ENCODE measurements at places on chromosomes 16 and 17. TPM values are rescaled to one million over a fixed set of nuclear protein-coding genes. Genes with fewer than 3 reads are reported as not detected.

- DNase-seq = no peak
These were observed at the start of gene MT1M for GRCh38 chr16:56632156-56632847. TSS of gene MT1M (plus strand) at chr16:56632659. CDS start at chr16:56632732, 73 bp downstream.

DNA sequence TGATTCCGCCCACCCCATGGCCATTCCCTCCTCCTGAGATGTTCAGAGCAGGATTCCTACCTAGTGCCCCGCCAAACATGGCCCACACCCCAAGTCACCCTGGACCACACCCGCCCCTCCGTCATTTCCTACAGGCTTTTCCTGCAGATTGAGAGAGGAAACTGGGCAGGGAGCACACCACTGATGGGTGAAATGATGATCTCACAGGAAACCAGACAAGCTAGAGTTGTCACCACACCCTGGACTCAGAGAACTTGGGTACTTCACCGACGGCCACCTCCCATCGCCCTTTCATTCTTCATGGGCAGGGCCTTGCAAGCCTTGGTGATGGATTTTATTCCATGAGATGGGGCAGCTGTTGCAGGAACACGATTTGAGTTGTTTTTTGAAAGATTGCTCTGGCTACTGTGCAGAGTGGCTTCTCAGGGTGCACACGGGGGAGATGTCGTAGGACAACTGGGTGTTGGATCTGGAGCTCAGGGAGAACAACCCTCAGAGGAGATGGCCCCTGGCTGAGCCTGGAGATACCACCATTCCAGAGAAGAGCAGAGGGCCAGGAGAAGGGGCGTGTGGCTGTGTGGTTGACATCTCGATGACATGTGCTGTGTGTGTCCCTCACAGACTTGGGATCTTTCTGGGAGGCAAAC is 7.4 kb upstream of the B9D1 start:
- DNase-seq = peak; percentile 35

- no peak for DNase-seq
These were observed 4.6 kb downstream of the TEN1 start for GRCh38 chr17:75983501-75984181.

DNA sequence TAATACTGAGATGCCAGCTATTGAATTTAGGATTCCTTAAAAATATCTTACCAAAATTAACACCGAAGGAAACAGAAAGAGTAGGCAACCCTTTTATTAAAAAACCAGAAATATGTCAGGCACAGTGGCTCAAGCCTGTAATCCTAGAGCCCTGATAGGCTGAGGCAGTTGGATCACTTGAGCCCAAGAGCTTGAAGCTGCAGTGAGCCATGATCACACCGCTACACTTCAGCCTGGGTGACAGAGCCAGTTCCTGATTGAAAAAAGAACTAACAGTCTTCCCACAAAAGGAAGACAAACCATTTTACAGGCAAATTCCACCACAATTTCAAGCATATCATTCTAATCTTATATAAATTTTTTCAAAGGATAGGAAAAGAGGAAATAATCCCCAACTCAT is 15.6 kb downstream of the SLFN12 start:
- no peak for DNase-seq

DNA sequence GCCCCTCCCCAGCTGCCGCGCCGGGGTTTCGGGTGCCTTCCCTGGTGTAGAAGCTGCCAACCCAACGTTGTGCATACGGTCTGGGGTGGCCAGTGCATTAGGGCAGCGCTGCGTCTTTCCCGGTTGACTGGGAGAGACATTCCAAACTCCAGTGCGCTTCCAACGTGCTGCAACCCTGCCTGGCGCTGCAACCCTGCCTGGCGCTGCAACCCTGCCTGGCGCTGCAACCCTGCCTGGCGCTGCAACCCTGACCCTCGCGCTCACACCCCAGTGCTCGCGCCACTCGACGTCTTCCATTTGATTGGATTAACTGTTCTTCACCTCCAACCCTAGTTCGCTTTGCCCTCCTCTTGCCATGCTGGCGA is 488 bp upstream of the HAP1 start:
- no peak for DNase-seq

DNA sequence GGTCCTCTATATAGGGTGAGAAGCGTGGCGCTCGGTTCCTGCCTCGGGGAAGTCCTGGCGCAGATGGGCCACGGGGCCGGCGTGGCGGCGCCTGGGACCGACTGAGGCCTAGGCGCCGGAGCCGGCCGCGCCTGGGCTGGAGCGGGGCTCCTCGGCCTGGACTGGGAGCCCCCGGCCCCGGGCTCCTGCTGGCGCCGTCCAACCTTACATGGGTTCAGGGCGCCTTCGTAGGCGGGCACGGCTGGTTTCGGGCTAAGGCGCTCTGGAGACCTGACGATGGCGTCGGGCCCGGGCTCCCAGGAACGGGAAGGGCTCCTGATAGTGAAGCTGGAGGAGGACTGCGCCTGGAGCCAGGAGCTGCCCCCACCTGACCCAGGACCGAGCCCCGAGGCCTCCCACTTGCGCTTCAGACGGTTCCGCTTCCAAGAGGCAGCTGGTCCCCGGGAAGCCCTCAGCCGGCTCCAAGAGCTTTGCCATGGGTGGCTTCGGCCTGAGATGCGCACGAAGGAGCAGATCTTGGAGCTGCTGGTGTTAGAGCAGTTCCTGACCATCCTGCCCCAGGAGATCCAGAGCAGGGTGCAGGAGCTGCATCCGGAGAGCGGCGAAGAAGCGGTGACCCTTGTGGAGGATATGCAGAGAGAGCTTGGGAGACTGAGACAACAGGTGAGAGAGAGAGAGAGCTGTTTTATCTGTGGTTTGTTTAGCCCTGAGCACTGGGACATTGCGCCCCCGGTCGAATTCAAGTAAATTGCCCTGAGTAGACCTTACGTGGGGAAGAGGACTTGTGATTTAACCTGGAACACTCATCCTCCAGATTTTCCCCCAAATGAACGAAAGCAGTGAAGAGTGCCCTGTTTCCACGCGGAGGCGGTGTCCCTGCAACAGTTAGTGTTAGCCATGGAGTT is 504 bp downstream of the ZNF263 start:
- no peak for DNase-seq

- no peak for DNase-seq
These were observed 4.9 kb downstream of the ZG16B start for GRCh38 chr16:2834968-2835367.

- DNase-seq = no peak
These were observed 12.5 kb downstream of the SLC22A31 start for GRCh38 chr16:89187770-89188392.

DNA sequence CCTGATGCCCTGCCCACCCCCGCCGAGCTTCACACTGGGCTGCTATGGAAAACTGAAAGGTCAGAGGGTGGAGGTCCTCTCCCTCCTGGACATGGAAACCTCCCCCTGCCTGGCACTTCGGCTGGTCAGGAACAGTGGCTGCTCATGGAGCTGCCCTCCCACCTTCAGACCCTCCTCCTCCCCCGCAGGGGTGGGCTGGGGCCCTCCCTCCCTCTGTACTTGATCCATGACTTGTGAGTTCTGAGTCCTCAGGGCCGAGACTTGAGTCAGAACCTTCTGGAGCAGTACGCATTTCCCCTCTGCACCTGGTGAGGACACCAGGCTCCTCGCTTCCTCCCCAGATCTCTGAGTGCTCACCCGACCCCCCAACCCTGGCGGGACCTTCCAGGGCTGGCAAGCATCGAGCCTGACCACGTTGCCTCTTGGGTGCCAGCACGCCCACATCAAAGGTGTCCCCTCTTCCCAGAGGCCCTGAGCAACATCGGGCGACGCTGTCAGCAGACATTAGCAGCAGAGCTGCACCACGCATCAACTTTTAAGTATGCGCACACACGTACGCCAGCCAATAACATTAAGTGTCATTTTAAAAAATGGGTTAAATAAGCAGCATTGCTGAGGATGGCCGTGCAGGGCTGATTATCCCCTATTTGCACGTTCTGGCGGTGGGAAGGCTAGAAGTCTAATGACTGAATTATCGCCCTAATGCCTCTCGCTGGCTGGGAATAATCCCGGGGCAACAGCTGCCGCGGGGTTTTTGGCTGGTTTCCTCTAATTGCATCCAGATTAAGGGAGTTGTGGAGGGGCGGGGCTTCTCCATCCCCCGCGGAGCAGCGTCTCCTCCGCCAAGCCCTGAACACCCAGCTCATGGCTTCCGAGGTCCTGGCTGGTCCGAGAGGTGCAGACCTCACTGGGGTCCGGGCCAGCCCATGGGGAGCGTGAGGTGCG is 98.0 kb downstream of the TBC1D16 start:
- no peak for DNase-seq

Gene SSTR5
- not detected for total RNA-seq

- no peak for DNase-seq
These were observed 105.5 kb downstream of the TNFRSF13B start for GRCh38 chr17:16866436-16866835.

DNA sequence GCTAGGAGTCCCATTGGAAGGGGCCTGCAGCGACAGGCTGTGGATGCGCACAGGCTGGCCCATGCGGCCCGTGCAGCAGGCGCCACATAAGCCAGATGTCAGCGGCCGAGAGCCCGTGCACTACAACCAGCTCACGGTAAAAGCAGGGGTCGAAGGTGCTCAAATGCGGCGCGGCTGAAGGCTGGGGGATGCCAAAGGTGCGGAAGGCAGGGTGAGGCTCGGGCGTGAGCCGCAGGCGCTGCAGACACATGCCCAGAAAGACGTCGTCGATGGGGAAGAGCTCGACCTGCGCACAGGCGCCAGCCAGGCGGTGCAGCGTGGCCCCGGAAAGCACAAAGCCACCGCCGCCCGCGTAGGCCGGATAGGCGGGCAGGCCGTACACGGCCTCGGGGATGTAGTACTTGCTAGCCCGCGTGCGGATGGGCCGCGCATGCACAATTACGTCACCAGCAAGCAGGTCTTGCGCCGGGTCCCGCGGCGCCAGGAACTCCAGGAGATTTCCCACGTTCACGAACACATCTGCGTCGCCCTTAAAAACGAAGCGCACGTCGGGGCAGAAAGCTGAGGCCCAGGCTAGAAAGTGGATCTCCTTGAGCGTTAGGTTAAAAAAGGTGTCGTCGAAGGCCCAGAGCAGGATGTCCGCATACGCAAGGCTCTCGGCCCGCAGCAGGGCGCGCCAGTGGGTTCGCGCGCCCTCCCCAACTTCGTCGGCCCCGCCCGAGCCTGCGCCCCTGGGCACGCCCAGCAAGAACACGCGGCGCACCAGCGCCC is 1.3 kb downstream of the B3GNT9 start:
- DNase-seq = no peak

DNA sequence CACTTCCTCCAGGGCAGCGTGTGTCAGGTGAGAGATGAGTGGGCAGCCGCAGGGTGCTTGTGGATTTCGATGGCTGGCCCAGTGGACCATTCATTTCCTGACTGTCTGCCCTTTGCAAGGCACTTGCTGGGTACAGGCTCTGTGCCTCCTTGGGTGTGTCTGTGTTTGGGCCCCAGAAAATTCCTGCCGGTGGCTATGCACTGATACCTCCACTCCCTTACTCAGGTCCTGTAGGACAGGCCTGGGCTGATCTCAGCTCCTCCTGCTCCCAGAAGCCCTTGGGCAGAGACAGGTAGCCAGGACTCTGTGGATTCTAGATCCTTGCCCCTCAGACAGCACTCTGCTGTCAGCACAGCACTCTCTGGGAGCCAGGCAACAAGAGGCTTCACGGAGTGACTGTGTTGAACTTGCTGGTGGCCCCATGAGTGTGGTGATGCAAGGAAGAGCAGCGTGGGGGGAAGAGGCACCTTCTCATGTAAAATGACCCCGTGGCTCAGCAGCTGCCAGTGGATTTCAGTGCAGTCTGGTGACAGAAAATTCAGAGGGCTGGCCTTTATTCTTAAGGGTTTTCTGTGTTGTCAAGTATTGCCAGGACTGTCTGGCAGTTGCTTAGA is 29.0 kb downstream of the PGS1 start:
- DNase-seq = no peak

DNA sequence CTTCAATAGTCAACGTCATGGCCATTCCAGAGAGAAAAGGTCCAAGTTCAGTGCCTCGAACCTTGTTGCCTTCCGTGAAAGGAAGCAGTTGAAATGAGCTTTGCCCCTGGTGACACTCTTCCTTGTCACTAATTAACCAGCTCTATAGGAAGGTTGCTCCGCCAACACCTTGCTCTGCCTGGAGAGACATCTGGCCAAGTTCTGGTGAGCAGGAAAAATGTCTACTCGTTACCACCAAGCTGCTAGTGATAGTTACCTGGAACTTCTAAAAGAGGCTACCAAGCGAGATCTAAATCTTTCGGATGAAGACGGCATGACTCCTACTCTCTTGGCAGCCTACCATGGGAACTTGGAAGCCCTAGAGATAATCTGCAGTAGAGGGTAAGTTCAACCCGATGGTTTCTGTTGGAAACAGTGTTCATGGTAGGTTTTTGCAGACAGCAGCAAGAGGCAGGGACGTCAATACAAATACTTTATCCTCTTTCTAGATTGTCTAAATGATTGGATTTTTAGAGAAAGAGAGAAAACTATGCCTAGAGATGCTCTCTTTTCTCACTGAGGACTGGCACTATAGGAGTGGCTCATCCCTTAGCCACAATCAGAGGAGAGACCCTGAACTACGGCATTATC is at the start of gene ANKS4B:
Gene ANKS4B, plus strand, starts transcription at position 179 of the 630 bp plus-strand sequence. Its CDS starts 39 bp downstream, at position 218.
- DNase-seq = no peak

Gene MCRIP1
- 95.5 TPM for total RNA-seq

- no peak for DNase-seq
These were observed 41.0 kb downstream of the SNX29 start for GRCh38 chr16:12017558-12017957.

GRCh38 chr16:15703029-15703736 is 53.1 kb downstream of the NDE1 start:
- DNase-seq = no peak

DNA sequence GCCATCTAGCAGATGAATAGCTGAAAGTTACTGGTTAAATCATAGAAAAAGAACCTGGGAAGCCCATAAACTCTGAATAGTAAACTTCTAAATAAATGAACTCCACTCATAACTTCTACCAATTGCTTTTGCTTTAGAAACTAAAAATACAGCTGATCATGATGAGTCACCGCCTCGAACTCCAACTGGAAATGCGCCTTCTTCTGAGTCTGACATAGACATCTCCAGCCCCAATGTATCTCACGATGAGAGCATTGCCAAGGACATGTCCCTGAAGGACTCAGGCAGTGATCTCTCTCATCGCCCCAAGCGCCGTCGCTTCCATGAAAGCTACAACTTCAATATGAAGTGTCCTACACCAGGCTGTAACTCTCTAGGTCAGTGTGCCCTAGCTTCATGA is 9.7 kb downstream of the KAT7 start:
- DNase-seq = no peak

DNA sequence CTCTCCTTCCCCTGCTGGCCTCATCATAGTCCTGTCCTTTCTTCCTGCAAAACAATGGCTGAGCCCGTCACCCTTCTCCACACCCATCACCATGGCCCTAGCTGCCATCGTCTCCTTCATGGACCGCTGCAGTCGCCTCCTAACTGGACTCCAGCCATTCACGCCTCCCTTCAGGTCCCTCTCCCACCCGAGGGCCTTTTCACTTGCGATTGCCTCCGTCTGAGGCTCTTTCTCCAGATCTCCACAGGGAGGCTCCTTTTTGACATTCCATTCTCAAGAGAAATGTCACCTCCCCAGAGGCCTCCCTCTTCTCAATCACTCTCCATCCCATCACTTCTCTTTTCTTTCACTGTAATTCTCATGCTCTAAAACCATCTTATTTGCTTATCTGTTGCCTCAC is 23.5 kb downstream of the GSG1L start:
- DNase-seq = no peak

All from natural killer cell (primary cell).